ENCODE measurements at places on chromosomes 6 and 20.

GRCh38 chr6:69832558-69832957 lies 33.8 kb upstream of the COL19A1 start:
- no peak for DNase-seq

- no peak for DNase-seq
Observed at GRCh38 chr6:139064981-139065665, 36.6 kb downstream of the ABRACL start.

DNA sequence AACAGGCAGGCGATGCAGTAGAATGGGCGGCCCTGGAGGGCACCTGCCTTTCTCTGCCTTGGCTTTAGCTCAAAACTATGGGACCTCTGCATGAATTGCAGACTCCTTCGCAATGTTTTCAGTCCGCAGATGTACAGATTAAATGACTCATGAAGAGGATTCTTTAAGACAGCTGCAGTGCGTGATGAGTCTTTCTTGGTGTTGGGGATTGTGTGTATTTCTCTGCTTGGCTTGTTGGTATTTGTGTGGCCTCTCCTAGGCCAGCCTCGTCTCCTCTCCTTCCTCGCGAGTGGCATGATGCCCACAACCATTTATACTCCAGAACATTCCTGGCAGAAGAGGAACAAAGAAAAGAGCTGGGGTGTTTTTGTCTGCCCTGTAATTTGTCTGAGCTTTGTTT lies 110.6 kb downstream of the SYNDIG1 start:
- no peak for DNase-seq

DNA sequence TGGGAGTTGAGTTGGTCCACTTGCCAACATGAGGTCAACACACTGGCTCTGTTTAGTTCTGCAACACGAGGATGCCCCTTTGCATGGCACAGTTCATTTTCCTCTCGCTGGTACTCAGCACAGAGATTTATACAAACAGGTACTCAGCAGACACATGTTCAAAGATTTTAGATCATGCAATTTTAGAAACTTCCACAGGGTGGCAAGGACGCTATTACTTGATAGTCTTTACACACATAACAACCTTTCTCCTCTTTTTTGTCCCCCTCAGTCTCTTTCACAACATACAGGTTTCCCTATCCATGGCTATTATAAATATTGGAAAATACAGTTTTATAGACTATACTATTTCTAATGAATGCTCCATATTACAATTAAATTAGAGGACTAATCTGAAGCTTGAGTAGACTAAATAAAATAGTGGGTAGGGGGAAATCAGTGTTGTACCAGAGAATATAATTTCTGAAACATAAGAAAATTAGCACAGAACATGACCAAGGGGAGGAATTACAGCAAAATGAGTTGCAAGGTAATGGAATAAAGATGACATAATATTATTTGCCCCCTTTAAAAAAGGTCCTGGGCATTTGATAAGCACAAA lies 331.8 kb upstream of the BTBD3 start:
- no peak for DNase-seq
